ENCODE measurements at places on chromosomes 6 and 20.
A peak's percentile ranks its signal among the peaks of the same experiment; 100 is the strongest.

DNA sequence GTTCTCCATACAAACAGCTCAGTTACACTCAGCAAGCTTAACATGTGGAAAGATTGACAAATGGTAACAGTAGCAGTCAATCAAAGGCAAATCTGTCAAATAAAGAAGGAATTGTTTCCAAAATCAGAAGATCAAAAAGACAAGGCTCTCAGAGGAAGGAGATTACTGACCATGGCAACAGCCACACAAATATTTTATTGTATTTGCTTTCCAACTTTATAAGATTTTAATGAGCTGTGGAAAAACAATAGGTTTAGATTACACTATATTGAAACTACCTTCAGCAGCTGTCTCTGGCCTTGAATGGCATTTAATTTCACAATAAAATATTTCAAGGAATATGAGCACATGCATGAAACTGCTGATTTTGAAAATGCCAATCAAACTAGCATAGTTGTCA is 1143.9 kb upstream of the GJE1 start:
- DNase-seq: no peak

GRCh38 chr6:13098793-13099570 is 229.4 kb downstream of the TBC1D7 start:
- no peak for DNase-seq

- no peak for DNase-seq
Observed at GRCh38 chr6:91865889-91866288, 1279.0 kb upstream of the MAP3K7 start.

- no peak for DNase-seq
Observed at GRCh38 chr6:28657381-28657768, 131.7 kb downstream of the GPX5 start.

- DNase-seq: peak; percentile 48
Observed at GRCh38 chr6:34154668-34155447, 9.0 kb upstream of the GRM4 start.

GRCh38 chr20:22861231-22861980 is 173.7 kb upstream of the SSTR4 start:
- no peak for DNase-seq

- DNase-seq: no peak
Observed at GRCh38 chr6:20790032-20790791, 256.0 kb downstream of the CDKAL1 start.

DNA sequence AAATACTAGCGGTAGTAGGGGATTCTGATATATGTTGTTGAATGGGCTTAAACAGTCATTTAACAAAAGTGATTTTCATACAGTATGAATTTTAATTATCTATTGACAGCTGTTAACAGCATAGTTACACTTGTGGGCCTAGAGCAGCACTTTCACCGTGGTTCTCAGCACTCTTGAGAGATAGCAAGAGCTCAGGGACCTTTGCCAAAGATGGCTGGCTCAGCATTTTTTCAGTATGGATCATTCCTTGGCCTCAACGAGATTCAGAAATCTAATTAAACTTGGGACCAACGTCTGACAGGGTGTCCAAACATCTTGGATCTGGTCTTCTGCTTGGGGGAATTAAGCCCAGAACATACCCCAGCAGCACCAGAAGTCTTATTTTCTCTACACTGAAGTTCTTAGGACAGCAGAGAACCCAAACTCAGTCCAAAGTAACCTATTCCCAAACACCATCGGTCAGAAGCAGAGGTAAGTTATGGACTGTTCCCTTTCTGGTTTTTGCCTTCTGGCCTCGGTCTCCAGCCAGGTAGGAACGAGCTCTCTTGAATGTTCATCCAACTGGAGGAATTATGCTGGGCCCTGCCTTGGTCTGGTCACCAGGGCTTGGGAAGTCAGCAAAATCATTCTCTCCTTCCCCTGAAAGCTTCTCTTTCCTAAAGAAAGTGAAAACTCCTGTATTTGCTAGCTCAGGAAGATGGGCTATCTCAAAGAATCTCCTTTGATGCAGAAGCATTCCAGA is 25.7 kb downstream of the PRPH2 start:
- DNase-seq: no peak

GRCh38 chr20:62728781-62729300 is 20.2 kb downstream of the NTSR1 start:
- DNase-seq: no peak

DNA sequence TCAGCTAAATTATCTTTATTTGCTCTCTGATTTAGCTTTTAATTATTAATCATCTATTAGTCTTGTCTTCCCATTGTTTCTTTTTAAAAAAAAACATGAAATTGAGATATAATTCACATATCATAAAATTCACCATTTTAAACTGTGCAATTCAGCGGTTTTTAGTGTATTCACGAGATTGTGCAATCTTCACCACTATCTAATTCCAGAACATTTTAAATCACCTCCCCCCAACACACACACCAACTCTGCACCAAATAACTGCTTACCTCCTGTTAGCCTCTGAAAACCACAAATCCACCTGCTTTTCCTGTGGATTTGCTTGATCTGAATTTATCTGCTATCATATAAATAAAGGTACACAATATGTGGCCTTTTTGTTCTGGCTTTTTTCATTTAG is 8.8 kb upstream of the ABRACL start:
- no peak for DNase-seq

DNA sequence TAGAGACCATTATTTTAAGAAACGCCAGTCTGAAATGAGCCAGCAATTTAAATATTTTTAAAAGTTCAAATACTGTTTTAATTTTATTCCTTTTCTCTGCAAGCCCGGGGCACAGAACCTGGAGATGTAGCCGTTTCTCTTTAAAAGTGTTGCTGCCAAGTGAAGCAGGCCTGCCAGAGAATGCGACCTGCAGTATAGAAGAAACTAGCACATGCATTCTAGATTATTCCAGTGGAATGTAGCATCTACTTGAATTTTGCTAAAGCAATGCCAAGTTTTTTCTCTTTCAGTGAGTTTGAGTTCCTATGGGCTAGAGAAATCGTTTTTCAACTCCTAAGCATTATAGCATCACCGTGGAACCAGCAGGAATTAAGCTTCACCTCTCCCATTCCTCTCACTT is 101.3 kb downstream of the QRSL1 start:
- DNase-seq: no peak

GRCh38 chr6:30219244-30219643 is 6.0 kb upstream of the TRIM26 start:
- DNase-seq: peak; percentile 30

- DNase-seq: no peak
Observed at GRCh38 chr20:38315290-38315966, 11.5 kb downstream of the BPI start.

GRCh38 chr6:45031601-45032000 is 296.5 kb upstream of the RUNX2 start:
- no peak for DNase-seq

DNA sequence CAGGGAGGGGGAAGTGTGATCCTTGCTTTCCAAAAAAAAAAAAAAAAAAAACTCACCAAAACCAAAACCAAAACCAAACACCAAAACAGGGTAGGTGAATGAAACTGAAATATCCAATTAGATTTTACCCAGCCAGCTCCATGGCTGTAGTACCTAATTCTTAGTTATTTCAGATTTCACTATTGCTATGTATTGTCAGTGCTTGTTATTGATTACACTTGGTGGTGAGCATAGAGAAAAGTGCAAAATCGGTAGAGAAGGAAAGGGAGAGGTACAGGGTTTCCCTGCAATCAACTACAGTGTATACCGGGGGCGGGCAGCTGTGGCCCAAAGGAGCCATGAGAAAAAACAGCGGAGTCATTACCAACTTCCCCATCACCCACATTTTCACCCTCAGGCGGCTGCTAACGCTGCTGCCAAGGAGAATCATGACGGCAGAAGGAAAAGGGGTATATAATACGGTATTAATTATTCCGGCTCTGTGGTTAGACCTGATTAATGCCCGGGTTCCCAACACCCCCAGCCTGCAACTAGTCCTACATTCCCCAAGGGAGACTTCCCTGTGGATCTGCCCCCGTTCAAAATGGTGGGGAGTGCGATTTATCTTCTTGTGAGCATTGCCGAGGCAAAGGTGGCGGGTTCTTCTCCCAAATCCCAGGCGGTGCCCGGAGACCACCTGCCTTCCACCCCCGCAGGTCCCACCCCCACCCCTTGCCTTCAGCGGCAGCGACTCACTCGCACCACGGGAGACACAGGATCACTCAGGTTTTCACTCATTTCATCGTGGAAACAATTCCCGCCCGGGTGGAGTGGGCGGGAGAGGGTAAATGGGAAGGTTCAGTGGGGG is at the start of gene C6orf62:
Gene C6orf62, minus strand, starts transcription at position 30 of the 847 bp plus-strand sequence. CDS start 486 bp downstream, outside the sequence.
- DNase-seq: peak; percentile 30

DNA sequence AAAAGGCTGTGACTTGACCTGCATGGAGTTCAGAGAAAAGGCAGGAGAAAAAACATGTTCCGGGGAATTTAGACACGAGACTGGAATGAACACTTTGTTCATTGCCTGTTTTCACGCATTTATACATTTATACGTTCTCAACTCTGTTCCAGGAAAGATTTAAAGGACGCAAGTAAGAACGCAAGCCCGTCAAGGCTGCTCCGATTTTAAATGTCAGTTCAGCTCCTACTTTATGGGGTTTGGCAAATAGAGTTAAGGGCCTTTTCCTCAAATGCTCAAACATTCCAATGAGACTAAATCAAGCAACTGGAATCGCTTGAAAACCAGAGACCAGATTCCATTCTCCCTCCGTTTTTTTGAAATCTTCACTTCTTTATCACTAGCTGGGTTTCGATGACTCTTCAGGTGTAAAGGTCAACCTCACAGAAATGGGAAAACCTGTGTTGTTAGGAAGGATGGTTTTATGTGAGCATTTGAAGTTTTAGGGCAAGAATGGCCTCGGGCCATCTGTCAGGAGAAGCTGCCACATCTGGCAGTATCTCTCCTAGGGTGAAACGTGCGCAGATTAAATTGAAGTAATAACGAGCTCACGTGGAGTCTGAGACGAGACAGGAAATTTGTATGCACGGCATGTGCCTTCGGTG is 24.9 kb downstream of the TTLL2 start:
- no peak for DNase-seq

DNA sequence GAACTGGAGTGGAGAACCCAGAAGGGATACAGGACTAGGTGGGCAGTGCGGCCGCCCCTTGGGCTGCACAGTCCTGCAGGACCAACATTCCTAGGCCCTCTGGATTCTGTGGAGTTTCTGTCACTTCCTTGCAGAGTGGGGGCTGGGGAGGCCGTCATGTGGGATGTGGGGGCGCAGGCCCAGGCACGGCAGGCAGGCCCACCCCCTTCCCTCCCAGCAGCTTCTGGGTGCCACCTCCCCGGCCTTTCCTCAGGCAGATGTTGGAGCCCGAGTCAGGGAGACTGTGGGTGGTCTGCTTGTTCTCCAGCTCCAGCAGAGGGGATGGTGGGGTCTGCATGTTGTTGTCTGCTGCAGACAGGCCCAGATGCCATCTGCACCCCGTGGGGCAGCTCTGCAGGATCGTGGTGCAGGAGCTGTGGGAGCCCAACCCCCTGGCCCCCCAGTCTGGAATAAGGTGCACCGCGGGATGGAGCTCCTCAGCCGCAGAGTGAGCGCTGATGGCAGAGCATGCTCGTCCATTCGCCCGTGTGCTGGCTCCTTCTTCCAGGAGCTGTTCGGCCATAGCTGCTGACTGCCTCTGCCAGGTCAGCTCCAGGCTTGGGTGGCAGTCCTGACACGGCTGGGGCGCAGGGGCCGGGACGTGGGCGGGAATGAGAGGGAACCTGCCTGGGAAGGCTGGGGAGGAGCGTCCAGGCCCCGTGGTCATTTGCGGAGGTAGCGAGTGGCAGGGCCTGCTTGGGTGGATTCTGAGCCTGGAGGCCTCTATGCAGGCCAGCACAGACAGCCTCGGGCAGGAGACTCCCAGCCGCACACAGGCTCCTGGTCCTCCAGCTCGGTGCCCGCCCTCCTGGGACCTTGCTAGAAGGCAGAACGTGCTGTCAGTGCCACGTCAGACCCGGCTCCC is 18.1 kb downstream of the SLC17A9 start:
- no peak for DNase-seq

All from T follicular helper cell (primary cell).